GOT3 (cell line): ENCODE measurements at places on chromosomes 5 and 9.

DNA sequence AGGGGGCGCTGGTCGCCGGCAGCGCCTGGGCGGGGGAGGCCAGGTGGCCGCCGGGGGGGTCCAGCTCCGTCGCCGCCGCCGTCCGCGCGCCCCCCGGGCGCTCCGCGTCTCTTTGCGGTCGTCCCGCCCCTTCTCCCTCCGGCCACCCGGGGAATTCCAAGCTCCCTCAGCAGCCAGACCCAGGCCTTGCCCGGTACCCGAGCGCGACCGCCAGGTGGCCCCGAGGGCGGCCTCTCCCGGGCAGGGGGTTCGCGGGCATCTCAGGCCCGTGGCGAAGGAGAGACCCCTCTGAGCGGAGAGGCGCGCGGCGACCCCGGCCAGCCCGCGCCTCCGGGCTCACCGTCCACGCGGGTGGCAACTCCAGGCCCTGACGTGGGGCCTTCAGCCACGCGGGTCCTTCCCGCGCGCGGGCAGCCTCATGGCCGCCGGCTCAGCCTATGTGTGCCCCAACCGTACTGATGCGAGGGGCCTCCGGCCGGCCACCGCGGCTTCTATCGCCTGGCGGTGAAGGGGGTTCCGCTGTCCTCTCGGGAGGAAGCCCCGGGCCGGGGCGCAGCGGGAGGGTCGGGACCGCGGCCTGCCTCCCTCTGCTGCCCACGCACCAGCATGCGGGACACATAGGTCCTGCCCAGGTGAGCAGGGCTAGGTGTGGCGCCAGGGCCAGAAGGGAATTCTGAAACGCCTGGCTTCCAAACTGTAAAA lies 529 bp upstream of the NRARP start:
- no peak for DNase-seq

DNA sequence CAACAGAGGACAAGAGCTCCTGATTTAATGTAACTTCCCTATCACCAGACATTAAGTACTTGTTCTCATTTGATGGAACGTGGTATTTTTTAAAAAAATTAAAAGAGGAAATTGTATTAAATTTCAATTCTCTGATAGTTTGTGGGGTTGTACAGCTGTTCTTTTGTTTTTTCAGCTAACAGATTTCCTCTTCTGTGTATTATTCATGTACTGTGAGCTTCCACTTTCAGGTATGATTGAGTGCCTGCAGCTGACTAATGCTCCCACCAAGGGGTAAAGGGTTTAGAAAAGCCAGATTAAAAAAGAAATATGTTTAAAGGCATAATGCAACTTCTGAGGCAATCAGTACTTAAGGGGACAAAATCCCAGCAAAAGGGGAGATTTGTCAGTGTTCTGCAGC lies 117.7 kb upstream of the ACTBL2 start:
- DNase-seq = no peak

DNA sequence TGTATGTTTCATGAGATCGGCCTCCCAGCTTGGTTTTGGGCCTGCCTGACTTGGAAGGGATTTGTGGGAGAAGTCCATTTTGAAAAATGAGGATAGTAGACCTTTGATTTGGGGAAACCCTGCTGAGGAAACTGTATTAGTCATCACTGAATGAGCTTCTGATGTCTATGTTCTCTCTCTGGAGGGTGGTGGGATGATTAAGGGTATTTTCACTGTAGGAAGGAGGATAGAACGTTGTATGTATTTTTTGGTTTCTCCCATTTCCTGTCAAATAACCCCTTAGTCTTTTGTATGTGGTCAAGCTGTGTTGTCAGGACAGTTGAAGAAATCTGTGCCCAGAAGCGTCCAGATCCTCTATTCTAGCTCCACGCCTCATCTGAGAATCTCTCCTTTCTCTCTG lies 151.9 kb downstream of the INSYN2B start:
- no peak for DNase-seq

- no peak for DNase-seq
Observed at GRCh38 chr9:81559709-81560108, 129.6 kb downstream of the TLE1 start.

GRCh38 chr5:56686337-56687195 lies 128.8 kb upstream of the MAP3K1 start:
- DNase-seq = no peak

DNA sequence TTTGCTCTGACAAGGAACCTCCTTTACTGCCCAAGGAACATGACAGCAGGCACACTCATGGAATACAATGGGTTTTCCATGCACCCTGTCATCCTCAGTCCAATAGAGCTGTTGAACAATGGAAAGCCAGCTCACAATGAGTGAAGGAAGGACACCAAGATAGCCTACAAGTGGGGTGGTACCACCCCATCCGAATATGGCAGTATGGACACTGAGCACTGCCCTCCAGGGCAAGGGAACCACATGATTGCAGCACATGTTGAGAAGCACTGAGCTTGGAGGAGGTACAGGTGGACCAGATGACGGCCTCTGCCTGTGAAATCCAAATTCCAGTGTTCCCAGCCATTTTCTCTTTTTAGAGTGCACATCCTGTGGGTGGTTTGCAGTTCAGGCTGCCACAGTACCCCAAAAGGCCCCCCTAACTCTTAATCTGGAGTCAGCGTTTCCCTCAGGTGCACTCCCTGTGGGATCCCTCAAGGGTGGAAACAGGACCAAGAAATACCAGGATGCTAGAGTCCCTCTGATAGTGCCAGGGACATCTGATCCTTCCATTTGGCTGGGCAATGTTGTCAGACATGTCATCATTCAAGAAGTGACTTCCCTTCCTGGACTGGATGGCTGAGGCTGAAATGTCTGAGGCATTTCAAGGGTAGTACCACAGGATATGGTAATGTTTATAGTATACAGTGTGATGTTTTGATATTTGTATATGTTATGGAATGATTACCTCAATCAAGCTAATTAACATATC lies 48.9 kb downstream of the SMC2 start:
- DNase-seq = no peak

DNA sequence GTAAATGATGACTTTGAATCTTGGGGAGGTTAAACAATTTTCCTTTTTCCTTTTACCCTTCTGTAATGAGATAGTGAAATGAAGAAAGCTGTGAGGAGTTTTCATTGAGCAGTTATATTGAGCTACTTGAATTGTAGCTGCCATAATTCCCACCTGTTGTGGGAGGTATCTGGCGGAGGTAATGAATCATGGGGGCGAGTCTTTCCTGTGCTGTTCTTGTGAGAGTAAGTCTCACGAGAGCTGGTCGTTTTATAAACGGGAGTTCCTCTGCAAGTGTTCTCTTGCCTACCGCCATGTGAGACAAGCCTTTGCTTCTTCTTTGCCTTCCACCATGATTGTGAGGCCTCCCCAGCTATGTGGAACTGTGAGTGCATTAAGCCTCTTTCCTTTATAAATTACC lies 258.4 kb downstream of the FER start:
- DNase-seq = no peak

GRCh38 chr9:132150256-132150655 lies 11.6 kb upstream of the NTNG2 start:
- no peak for DNase-seq

DNA sequence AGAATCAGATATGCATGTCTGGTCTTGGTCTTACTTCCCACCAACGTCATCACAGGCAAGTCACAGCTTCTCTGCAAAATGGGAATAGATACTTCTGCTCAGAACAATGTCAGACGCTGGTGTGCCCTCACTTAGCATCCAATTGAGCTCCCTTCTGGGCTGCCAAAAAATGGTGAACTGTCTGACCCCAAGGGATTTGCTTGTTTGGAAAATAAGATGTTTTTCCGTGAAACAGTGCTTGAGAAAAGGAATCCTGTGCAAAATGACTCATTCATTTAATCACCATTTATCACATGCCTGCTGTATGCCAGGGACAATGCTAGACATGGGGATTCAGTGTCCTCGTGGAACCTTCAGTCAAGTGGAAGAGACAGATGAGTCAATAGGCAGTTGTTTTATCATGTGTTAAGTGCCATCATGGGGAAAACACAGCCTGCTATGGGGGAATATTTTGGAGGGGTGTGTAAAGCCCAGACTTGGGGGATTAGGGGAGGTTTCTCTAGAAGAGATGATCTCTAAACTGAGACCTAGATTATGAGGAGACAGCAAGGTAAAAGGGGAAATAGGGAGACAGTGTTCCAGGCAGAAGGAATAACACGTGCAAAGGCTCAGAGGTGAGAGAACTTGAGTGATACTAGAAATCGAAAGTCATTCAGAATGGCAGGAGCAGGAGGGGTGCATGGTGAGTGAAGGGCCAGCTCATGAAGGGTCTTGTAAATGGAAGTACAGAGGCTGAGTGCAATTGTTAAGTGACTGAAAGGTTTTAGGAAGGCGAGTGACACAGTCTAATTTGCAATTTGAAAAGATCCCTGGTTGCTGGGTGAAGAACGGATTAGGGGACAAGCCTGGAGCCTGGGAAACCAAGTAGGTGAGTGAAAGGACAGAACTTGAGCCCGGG lies 3.9 kb downstream of the NIPAL4 start:
- no peak for DNase-seq

DNA sequence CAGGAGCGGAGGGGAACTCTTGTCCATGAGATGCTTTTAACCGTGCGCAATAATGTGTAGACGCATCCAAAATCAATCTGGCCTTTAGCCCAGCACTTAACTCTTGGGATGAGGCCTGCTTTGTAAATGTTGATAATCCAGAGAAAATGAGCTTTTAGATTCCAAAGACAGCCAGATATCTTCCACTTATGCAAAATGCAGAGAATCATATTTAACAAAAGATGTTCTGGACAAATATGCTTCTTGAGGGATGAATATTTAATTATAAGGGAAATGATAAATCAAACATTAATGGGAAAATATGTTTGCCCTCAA lies 5.6 kb downstream of the S1PR3 start:
- no peak for DNase-seq

- no peak for DNase-seq
Observed at GRCh38 chr9:131889437-131890251, 149.8 kb upstream of the RAPGEF1 start.

GRCh38 chr9:119781886-119782285 lies 412.7 kb upstream of the BRINP1 start:
- DNase-seq = no peak

- no peak for DNase-seq
Observed at GRCh38 chr5:150144246-150144801, 11.3 kb downstream of the PDGFRB start.

DNA sequence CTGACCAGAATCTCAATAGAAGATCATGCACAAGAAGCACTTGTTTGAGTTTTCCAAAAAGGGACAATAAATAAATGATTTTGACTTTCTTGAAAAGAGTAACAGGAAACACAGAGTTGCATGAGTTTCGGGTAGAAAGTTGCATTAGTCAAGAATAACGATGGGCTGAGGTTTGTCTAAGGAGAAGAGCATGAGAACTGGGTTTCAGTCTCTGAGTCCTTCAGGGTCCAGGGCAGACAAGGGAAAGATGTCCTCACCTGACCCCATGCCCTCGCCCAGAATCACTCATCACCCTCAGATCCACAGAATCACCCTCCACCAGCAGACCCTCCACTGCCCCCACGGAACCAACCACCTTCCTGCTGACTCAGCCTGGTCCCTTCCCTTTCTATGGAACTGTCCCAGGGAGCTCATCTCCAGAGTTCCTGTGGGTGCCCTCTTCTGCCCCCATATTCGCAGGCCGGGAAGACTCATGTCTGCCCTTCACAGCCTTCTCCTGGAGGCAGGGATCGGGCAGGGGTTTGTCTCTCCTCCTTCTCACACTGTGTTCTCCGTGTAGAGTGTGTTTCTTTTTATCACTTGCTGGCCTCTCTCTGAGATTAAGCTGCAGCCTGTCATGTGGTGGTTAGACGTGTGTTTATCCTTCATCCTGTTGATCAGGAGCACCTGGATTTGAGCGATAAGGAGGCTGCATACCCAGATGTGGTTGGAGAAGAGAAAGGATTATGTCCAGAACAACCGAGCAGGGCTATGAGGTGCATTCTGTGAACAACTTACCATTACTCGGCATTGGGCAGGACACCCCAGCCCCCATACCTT lies 442.6 kb downstream of the MAT2B start:
- DNase-seq = no peak

GRCh38 chr9:131503626-131504465 lies 1.1 kb downstream of the POMT1 start:
- peak; percentile 24 for DNase-seq

DNA sequence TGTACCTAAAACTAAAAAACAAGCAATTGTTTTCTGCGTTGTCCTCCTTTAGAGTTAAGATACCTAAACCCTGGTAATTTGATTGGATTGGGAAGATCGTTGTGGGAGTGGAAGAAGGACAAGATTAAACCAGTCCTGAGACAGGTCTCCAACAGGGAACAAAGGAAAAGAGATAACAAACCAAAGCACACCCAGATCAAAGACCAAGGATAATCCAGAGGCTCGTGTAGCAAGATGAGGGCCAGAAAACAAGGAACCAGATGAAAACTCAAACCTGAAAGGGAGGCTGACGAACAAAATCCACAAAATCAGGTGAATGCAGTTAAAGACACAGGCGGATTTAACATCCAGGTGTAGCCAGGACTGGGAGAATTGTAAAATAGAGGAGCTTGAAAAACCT lies 618.1 kb downstream of the SLCO4C1 start:
- no peak for DNase-seq

DNA sequence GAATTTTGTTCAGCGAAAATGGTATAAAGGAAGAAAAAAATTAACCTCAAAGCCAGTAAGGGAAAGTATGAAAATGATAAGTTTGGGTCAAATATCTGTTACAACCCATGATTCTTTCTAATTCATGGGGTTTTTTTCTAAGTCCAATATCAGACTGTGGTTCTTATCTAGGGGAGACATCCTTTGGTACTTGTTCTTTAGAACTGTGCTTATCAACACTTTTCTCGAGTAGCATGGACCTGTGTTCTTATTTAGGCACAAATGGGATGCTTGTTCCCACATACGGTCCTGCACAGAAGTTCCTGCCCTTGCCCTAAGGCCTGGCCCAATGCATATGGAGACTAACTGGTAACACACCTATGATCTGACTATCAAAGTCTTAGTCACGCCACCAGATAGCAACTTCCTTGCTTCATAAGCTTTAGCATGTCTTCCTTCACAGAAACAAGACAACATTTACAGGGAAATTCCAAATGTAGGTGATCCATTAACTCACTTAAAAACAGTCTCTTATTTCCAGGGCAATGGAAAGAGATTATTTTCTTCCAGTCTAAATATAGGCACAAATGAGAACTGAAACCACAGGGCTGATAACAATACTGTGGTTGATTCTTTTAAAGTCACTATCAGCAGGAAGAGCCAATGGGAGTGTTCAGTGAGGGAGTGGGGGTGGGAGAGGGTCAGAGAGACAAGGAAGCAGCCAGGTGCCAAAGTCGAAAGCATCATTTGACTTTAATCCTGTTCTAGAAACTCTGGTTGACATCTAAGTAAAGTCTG lies 268.8 kb upstream of the ANKRD55 start:
- DNase-seq = no peak

DNA sequence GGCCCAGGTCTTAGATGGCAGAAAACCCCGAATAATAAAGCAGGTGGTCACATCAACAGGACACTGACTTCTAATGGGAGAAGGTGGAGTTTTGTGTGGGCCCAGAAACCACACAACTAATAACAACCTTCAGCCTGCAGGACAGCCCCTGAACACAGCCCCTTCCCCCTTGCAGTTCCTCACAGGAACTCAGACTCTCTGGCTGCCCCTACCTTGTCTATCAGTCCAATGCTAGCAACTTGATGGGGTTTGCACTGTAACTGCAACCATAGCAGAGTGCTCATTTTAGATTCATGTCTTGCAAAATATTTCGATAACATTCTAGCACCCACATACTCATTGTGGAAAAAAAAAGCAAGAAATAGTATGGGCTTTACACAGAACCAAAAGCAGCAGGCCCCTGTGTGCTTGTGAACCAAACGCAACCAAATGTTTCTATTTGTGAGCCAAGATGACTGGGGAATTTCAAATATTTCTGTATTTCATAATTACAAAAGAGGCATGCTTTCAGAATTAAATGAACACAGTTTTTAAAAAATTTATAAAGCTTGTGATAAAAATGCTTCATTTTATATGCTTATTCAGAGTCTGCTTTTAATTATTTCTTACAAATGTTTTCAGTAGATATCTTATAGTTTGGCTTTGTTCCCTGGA lies 62.7 kb upstream of the PDE4D start:
- no peak for DNase-seq
